ENCODE measurements at places on chromosomes 12 and 14. TPM values are rescaled to one million over a fixed set of nuclear protein-coding genes. Genes with fewer than 3 reads are reported as not detected.

Gene FIGNL2
- total RNA-seq: 0.40 TPM

Gene FOXN4
- not detected for total RNA-seq

Gene COCH
- 3.9 TPM for total RNA-seq

GRCh38 chr14:35197015-35197414 is 74.7 kb downstream of the PRORP start:
- no peak for DNase-seq

- no peak for DNase-seq
Observed at GRCh38 chr12:52362118-52362726, 5.1 kb downstream of the KRT85 start.

All from suprapubic skin (tissue), 4 donors.